ENCODE measurements at places on chromosomes 6 and 20.

DNA sequence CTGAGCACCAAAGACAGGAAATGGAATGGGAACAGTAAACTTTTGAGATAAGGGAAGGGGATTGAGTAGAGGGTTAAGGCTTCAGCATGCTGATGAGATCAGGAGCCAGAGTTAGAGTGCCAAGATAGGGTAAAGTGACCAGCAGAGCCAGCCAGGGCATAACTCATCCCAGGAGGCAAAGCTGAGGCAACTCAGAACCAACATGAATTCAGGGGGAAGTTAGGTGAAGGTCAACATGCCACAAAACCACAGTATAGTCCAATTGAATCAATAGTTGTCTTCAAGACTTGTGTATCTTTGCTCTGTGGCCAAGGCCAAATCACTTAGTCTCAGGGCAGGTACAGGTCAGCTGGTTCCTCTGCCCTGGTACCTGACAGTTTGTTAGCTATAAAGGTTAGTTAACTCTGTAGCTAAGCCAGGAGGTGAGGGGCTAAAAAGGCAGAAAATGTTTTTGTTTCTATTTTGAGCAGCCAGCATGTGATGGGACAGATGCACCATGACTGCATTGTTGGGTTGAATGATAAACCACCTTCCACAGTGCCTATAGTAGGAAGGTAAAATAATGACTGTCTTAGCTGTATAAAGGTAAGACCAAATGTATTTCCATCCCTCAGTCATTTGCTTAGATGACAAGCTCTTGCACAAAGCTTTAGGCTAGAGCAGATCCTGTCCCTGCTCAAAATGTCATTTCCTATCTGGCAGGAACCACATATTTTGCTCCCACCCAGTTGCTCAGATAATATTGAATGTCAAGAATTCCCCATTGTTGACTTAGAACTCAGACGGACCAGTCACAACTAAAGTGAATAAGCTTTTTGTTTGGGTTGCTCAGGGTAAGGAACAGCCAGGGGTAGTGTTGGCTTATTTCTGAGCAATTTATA lies 15.8 kb downstream of the RNF8 start:
- no peak for DNase-seq

DNA sequence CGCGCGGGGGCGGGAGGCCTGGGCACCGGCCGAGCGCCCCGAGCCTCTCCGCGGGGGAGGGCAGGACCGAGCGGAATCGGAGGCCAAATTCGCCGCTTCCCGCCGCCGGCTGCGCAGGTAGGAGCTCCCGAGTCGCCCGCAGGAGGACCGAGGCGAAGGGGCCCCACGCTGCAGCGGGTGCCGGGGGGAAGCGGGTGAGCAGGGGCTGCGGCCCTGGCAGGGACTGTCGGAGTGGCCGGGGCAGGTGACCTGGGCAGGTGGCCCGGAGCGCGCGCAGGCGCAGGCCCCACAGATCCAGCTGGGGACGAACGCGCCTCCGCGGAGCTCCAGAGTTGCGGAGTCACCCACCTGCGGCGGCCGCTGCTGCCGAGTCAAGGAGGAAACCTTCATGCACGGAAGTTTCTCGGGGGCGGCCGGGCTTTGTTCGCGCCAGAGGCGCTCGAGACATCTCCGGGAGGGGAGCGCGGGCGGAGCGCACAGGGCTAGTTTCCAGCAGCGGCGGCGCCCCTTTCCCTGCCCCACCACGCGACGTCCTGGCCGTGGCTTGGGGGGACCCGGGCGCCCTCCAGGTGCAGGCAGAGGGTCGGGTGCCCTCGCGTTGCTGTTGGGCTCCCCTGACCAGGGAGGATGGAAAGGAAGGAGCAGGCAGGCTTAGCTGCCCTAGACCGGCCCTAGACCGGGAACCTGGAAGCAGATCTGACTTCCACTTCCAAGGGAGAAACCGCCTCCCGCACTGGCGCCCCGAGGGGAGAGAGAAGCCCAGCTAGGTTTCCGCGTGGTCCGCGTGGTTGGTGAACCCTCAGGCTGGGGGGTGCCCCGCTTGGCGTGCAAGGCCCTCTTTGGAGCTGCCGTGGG lies 590 bp downstream of the SLCO4A1 start:
- DNase-seq, result peak; percentile 74

- no peak for DNase-seq
Observed at GRCh38 chr20:8272766-8273165, 140.7 kb downstream of the PLCB1 start.

DNA sequence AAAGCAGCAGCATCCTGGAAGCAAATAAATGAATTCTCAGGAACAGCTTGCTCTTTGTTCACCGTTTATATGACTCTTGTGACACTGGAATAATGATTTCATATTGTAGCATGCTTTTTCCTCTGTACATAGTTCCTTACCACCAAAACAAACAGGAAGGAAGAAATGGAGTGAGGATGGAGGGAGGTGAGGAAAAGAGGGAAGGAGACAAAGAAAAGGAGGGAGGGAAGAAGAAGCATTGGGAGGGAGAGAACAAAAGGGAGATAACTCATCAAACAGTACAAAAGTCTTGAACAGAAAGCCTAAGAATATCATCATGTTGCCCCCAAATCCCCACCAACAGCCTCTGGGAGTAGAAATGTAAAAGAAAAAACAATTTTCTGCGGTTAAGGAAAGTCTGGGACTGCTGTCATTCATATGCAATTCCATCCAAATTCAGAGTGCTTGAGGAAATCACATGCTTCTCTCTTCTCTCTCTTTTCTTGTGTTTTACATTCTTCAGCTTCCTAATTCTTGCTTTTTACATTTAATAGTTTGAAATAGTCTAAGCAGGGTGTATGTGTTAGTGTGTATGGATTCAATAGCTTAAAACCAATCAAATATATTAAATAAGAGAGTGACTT lies 81.5 kb downstream of the EPHA7 start:
- no peak for DNase-seq

GRCh38 chr6:164097551-164098398 lies 683.3 kb downstream of the QKI start:
- DNase-seq, result no peak

GRCh38 chr6:98716341-98716740 lies 118.0 kb upstream of the POU3F2 start:
- no peak for DNase-seq
